ENCODE measurements at places on chromosomes 7 and 10. TPM values are rescaled to one million over a fixed set of nuclear protein-coding genes. Genes with fewer than 3 reads are reported as not detected.

SFTPA1 gene
- polyA plus RNA-seq = not detected

DNA sequence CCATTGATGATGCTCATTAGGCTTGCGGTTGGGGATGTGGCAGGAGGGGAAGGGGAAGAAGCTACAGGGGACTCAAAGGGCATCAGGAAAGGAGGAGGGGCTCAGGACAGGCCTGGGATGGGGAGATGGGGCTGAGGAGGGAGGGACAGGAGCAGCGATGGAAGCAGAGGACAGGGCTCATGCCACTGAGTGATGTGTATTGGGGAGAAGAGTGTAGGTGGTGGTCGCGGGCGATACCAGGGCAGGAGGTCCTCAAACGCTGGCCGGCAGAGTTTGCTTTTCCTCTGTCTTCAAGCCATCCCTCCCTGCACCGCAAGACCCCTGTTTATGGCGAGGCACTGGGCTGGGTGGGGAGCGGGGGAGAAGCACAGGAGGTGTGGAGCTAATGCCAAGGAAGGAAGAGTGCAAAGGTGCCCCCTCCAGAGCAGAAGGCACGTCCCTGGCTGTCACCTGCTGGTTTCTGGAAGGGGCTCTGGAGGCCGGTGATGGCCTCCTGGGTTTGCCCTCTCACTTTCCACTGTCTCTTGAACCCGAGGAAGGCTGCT, 134.7 kb downstream of the SVIL start:
- H3K4me3 ChIP-seq = no peak overlapping the region
- H3K36me3 ChIP-seq = no peaks in the 10 kb centered on the region
- DNase-seq = no peak
- no peak overlapping the region for H3K27ac ChIP-seq
- H3K4me1 ChIP-seq = no peaks in the 10 kb centered on the region

DNA sequence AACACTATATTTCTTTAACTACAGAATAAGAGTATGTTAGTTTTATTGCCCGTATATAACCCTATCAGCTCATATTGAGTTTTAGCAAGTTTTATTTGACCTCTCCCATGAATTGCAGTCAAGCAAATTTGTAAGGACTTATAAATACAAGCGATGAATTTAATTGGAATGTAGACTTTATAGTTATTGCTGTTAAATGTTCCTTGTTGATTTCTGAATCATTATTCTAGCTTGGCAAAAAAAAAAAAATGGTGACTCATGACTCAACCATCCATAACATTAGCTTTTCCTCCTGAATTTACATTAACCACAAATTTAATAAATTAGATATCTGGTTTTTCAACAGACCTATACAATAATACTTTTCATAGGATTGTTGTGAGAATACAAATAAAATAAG, 334.0 kb upstream of the LRRTM3 start:
- no peak overlapping the region for H3K4me3 ChIP-seq
- H3K4me1 ChIP-seq = no peaks in the 10 kb centered on the region
- no peak for DNase-seq
- H3K27me3 ChIP-seq = no peaks in the 10 kb centered on the region
- H3K36me3 ChIP-seq = no peaks in the 10 kb centered on the region
- no peak overlapping the region for H3K27ac ChIP-seq

- H3K27me3 ChIP-seq = no peaks in the 10 kb centered on the region
- peak; percentile 84 for DNase-seq
Measured at GRCh38 chr7:22726345-22726906, 574 bp upstream of the IL6 start.

- no peak overlapping the region for H3K4me3 ChIP-seq
- DNase-seq = no peak
- H3K4me1 ChIP-seq = no peaks in the 10 kb centered on the region
Measured at GRCh38 chr7:151808400-151809145, 68.3 kb downstream of the PRKAG2 start.

CYP3A7 gene
- not detected for polyA plus RNA-seq

DNA sequence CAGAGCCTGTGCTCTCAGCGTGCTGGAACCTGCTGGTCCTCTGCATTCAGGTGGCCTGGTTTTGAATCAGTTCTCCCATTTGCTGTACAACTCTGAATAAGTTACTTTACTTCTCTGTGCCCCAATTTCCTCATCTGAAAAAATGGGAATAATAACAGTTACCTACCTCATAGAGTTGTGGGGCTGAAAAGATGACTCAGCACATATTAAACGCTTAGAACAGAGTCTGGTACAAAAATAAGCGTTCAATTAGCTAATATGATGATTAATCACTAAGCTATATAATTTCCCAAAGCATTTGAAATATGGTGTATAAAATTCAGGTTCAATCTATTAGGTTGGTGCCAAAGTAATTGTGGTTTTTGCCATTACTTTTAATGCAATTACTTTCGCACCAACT, 259.1 kb downstream of the PRPF18 start:
- no peak for DNase-seq
- H3K27ac ChIP-seq = no peak overlapping the region
- no peaks in the 10 kb centered on the region for H3K36me3 ChIP-seq
- peaks cover 17% of the 10 kb centered on the region for H3K27me3 ChIP-seq
- no peaks in the 10 kb centered on the region for H3K4me1 ChIP-seq
- H3K4me3 ChIP-seq = no peak overlapping the region

MNX1 gene
- not detected for polyA plus RNA-seq

DNA sequence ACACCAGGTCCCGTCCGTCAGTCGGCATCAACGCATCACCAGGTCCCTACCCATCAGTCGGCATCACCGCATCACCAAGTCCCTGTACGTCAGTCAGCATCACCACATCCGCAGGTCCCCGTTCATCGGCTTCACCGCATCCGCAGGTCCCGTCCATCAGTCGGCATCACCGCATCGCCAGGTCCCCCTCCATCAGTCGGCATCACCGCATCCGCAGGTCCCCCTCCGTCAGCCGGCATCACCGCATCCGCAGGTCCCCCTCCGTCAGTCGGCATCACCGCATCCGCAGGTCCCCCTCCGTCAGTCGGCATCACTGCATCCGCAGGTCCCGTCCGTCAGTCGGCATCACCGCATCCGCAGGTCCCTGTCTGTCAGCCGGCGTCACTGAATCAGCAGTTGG, 55.1 kb downstream of the IGF2BP3 start:
- H3K27me3 ChIP-seq = no peaks in the 10 kb centered on the region
- H3K27ac ChIP-seq = no peak overlapping the region
- H3K4me3 ChIP-seq = no peak overlapping the region
- DNase-seq = no peak
- H3K36me3 ChIP-seq = peaks cover 13% of the 10 kb centered on the region
- peaks cover 16% of the 10 kb centered on the region for H3K4me1 ChIP-seq

GRCh38 chr10:99316374-99316773, 12.8 kb upstream of the CNNM1 start:
- H3K36me3 ChIP-seq = no peaks in the 10 kb centered on the region
- H3K4me3 ChIP-seq = no peak overlapping the region
- no peak overlapping the region for H3K27ac ChIP-seq
- no peaks in the 10 kb centered on the region for H3K27me3 ChIP-seq
- no peak for DNase-seq
- H3K4me1 ChIP-seq = no peaks in the 10 kb centered on the region

DNA sequence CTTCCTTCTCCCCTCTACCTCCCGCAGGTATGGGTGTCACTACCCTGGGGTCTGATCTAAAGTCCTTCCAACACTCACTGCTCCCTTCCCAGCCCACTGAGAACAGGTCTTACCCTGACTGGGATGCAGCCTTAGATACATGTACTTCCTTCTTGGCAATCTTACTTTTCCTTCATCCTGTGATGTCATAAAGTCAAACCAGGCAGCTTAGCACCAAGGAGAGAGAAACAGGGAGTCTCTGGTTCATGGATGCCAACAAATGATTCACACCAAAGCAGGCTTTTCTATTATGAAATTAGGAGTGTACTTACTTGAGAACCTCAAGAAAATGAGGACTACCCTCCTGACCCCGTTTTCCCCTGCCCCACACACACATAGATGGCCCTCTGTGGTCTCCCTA, 111.0 kb upstream of the KMT2E start:
- no peaks in the 10 kb centered on the region for H3K4me1 ChIP-seq
- H3K4me3 ChIP-seq = no peak overlapping the region
- DNase-seq = no peak
- H3K27ac ChIP-seq = no peak overlapping the region
- H3K27me3 ChIP-seq = peaks cover 5% of the 10 kb centered on the region
- H3K36me3 ChIP-seq = no peaks in the 10 kb centered on the region

- no peaks in the 10 kb centered on the region for H3K36me3 ChIP-seq
- DNase-seq = no peak
- H3K27ac ChIP-seq = no peak overlapping the region
- no peaks in the 10 kb centered on the region for H3K27me3 ChIP-seq
- no peak overlapping the region for H3K4me3 ChIP-seq
- no peaks in the 10 kb centered on the region for H3K4me1 ChIP-seq
Measured at GRCh38 chr7:33762151-33762910, 143.0 kb upstream of the BMPER start.

DNA sequence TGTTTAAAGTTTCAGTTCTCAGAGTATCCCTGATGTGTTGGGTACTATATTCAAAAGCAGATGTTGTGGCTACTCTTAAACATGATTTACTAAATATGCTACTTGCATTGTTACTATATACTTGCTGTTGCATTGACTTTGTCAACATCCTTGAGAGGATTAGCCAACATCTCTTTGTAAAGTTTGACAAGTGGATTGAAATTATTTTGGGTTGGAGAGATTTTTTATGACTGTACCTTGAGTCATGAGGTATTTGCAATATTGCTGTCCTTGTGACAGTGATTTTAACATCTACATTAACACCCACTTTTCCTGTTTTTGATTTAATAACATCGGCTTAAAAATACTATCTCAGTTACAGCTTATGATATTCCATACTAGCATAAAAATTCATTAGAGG, 31.9 kb downstream of the MRC1 start:
- H3K36me3 ChIP-seq = no peaks in the 10 kb centered on the region
- no peaks in the 10 kb centered on the region for H3K27me3 ChIP-seq
- no peak for DNase-seq
- no peak overlapping the region for H3K27ac ChIP-seq
- H3K4me1 ChIP-seq = peaks cover 10% of the 10 kb centered on the region
- H3K4me3 ChIP-seq = no peak overlapping the region

- no peaks in the 10 kb centered on the region for H3K27me3 ChIP-seq
- no peak overlapping the region for H3K4me3 ChIP-seq
- no peak for DNase-seq
- no peaks in the 10 kb centered on the region for H3K4me1 ChIP-seq
- H3K27ac ChIP-seq = no peak overlapping the region
- no peaks in the 10 kb centered on the region for H3K36me3 ChIP-seq
Measured at GRCh38 chr7:34107276-34107675, 201.9 kb downstream of the BMPER start.

DNA sequence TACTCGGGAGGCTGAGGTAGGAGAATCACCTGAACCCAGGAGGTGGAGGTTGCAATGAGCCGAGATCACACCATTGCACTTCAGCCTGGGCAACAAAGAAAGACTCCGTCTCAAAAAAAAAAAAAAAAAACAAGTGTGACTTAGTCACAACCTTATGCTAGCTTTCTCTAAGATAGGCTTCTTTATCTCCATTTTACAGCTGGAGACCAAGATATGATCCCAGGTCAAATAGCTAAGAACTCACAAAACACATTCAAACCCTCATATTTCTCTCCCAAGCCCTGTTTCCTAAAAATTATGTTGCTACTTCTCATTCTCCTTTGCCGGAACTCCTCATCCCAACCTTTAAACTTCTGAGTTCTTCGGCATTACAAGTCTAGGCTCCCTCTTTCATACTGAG, 13.0 kb upstream of the DHTKD1 start:
- DNase-seq = no peak
- H3K36me3 ChIP-seq = no peaks in the 10 kb centered on the region
- H3K27me3 ChIP-seq = no peaks in the 10 kb centered on the region
- no peak overlapping the region for H3K27ac ChIP-seq
- H3K4me3 ChIP-seq = no peak overlapping the region
- peaks cover 25% of the 10 kb centered on the region for H3K4me1 ChIP-seq

DNA sequence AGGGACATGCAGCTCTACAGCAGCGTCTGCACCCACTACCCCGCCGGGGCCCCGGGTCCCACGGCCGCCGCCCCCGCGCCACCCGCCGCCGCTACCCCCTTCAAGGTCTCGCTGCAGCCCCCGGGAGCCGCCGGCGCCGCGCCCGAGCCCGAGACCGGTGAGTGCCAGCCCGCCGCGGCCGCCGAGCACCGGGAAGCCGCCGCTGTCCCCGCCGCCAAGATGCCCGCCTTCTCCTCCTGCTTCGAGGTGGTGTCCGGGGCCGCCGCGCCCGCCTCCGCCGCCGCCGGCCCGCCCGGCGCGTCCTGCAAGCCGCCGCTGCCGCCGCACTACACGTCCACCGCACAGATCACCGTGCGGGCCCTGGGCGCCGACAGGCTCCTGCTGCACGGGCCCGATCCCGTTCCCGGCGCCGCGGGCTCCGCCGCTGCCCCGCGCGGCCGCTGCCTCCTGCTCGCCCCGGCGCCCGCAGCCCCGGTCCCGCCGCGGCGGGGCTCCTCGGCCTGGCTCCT, 631 bp downstream of the OTUD1 start:
- peaks cover 44% of the 10 kb centered on the region for H3K4me1 ChIP-seq
- peaks cover 4% of the 10 kb centered on the region for H3K36me3 ChIP-seq
- peak overlapping the region; percentile 74 for H3K27ac ChIP-seq
- H3K27me3 ChIP-seq = no peaks in the 10 kb centered on the region
- peak overlapping the region; percentile 70 for H3K4me3 ChIP-seq

ZNF727 gene
- polyA plus RNA-seq = 0.55 TPM

DNA sequence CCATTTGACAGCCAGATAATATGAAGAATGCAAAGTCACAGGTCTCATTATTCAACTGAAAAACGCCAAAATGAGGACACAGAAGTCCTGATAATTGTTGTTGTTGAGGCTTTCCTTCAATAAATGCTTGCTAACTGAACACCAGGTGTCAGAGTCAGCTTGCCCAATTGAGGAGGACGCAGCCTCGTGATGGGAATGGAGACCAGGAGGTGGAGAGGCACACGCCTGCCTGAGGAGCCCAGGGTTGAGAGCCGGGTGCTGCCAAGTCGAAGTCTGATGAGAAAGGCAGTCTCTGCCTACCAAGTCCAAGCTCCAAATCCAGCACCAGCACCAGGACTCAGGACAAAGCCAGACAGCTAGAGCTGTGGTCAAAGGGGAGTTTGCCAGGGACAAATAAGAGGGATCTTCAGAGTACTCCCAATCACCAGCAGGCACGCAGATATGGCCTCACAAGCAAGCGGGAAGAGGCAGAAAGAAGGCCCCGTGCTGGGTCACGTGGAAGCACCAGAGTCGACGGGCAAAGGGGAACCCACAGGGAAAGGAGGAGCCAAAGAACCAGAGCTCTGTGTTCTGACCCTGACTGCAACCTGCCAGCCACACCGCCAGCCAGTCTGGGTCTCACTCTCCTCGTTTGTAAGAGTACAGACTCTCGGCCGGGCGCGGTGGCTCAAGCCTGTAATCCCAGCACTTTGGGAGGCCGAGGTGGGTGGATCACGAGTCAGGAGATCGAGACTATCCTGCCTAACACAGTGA, 47.6 kb downstream of the VOPP1 start:
- H3K27ac ChIP-seq = peak overlapping the region; percentile 39
- H3K27me3 ChIP-seq = no peaks in the 10 kb centered on the region
- H3K36me3 ChIP-seq = no peaks in the 10 kb centered on the region

Measured in B cell (primary cell).